ENCODE measurements at places on chromosomes 5 and 9.

GRCh38 chr5:10707198-10708142 is 53.6 kb downstream of the DAP start:
- DNase-seq = no peak

DNA sequence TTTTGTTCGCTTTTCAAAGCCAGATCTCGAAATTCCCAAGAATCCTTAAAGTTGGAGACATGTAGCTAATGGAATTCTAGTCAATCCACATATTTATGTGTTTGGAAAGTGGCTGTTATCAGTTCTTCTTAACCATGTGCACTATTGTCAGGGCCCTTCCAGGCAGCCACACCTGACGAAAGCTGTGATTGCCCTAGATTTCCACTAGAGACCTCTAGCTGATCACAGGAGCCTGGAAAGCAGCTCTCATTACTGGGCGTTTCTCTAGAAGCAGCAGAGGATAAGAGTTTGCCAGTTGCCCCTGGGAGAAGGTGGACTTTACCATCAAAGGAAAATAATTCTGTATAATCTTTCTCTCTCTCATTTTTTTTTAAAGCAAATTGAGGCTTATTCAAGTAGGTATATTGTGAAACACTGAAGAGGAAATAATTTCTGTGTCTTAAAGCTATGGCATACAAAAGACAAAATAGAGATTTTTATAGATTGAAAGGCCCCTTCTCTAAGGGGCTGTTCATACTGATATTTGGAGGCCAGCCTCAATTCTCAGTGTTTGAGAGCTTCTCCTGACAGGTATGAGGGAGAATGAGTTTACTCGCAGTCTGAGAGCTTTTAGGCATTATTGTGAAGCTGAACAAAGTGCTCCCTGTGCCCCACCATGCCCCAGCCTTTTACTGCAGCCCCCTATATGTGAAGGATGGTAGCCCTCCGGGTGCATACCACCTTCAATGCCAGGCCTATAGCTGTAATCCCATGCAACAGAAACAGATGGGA is 405.4 kb upstream of the ACTBL2 start:
- DNase-seq = no peak

- DNase-seq = no peak
These were observed 281.9 kb downstream of the NSG2 start for GRCh38 chr5:174327317-174327864.

GRCh38 chr5:159010661-159011442 is 88.9 kb downstream of the EBF1 start:
- no peak for DNase-seq

DNA sequence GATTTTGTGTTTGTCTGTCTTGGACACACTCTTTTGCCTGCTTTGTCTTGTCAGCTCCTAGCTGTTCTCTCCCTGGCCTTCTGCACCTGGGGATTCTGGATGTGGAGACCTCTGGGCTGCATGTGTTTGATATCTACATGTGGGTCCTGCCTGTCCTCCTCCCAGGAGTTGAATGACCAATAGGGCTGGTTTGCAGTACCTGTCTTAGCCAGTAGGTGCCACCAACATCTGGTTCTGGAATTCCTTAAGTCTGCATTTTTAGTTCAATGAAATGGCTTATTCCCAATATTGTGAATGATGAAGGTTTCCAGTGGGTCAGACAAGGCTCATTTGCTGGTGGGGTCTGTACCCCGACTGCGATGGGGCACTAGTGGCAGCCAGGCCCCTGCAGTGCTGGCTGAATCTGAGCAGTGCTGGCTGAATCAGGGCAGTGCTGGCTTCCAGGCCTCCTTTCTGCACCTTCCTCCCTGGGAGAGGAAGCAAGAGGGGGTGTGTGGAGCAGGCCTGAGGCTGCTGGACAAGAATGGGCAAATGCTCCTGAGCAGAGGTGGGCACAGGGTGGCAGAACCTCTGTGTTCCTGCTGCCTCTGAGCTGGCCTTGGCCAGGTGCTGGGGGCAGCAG is 73.3 kb downstream of the RXRA start:
- DNase-seq = no peak

DNA sequence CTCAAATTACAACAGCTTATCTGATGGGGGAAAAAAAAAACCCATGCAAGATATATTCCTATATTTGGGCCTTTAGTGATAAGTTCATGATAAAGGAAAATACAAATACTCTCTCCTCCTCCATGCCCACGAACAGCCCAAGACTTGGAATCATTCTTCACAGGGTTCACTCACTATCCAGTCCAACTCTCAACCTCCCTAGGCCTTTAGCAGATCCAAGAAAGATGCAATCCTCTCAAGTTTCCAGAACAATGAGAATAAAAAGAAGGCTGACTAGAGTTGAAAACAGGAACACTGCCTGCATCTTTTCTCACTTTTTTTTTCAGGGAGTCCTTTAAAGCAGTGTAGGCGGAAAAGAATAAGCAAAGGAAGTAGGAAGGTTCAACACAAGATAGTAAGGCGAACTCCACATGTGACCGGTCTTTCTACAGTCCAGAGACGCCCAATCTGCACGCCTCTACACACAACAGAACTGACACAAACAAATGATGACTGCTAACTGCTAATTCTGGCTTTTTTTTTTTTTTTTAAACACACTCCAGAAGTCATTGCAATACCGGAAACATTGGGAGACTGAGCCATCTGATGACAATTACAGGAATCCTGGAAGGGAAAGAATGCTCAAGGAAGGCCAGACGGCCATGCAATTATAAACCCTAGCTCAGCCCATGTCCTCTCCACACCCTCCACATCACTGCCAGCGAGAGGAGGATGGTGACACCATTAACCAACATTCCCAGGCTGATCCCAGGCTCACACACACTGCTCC is 75.4 kb downstream of the BNC2 start:
- DNase-seq = peak; percentile 82

GRCh38 chr5:135432113-135432512 is 15.0 kb downstream of the DCANP1 start:
- DNase-seq = no peak

DNA sequence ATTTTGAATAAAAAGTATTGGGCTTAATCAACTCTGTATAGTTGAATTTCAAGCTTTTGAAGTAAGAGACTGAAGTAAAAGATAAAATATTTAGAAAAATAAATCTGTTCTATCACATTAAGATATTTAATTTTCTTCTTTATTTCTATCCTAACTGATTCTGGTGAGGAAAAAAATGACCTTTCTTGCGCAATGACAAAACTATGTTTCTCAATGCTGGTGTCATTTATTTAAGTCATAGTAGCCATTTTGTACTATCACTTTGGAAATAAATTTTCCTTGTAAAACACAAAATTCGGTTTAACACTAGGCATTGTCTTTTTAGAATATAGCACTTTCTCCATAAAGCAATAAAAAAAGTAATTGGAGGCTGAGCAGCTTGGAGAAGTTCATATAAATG is 728.0 kb downstream of the CDH9 start:
- no peak for DNase-seq

- no peak for DNase-seq
These were observed 93.6 kb downstream of the COL23A1 start for GRCh38 chr5:178496642-178497041.

GRCh38 chr9:121239071-121239470 is 28.9 kb upstream of the GSN start:
- DNase-seq = no peak

- DNase-seq = no peak
These were observed 35.3 kb upstream of the CDKN2AIPNL start for GRCh38 chr5:134446938-134447337.

- DNase-seq = no peak
These were observed 157.4 kb downstream of the TTLL11 start for GRCh38 chr9:121935739-121936138.

GRCh38 chr5:135208903-135209721 is 175.1 kb upstream of the PITX1 start:
- peak; percentile 91 for DNase-seq

GRCh38 chr9:90325913-90326653 is 316.5 kb downstream of the DIRAS2 start:
- no peak for DNase-seq

GRCh38 chr5:126410623-126411022 is 12.6 kb upstream of the GRAMD2B start:
- no peak for DNase-seq

DNA sequence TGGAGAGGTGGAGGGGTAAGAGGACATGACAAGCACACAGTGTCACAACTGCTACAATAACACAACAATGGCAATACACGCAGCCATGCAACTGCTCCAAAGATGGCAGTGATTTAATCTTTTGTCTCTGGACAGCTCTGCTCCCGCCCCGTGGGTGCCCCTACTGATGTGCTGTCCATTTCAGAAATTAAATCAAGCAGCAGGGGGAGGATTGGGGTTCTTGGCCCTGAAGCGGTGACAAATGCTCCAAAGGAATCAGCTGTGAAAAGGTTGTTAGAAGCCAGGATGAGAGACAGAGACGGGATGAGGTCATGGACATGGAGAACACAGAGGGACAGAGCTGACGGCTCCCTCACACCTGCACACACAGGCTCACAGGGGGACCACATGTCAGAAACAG is 22.6 kb downstream of the CNTFR start:
- DNase-seq = no peak

DNA sequence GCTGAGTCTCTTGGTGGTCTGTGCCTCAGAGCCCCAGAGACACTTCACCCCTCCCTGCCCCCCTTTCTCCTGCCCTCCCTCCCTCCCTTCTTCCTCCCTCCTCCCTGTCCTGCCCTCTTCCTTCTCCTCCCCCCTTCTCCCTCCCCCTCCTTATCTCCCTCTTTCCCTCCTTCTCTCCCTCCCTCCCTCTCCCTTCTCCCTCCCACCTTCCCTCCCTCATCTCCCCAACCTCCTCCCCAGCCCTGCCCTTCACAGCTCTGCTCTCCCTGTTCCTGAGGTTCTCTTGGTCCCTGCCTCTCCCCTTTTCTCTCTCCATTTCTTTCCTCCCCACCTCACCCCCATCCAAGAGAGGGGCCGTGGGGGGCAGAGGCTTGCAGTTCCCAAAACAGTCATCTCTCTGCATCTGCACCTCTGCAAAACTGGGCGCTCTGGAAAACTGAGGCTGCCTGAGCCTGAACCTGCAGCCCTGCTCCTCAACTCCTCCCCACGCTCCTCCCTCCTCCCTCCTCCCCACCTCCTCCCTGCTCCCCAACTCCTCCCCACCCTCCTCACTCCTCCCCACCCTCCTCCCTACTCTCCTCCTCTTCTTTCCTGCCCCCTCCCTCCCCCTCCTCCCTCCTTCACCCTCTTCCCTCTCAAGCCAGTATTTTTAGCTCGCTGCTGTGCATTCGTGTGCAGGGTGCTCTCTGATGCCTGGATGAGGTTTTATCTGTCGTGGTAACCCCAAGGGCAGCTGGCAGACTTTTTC is 219.1 kb downstream of the C9orf50 start:
- DNase-seq = no peak

DNA sequence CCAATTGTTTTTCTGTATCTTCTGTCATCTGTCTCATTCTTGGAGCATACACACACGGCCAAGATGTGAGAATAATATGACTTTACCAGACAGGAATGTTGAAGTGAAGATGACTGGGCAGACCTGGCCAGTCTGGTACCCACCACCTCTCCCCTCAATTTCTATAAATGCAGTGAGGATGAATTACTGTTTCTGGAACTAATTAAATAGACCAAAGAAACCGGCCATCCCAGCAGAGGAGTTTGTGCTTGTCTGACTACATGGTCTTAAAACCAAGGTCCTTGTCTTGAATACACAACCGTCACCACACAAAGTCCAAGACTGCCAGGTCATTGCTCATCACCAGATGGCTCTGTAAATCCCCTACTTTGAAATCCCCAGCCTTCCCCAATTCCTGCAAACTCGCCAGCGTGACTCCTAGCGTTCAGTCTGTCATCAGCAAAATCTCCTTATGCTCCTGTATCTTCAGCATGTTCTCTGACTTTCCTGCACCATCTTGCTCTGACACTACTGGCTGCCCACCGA is 147.2 kb downstream of the PDE4D start:
- no peak for DNase-seq

GRCh38 chr9:134390537-134390936 is 64.3 kb downstream of the RXRA start:
- no peak for DNase-seq

DNA sequence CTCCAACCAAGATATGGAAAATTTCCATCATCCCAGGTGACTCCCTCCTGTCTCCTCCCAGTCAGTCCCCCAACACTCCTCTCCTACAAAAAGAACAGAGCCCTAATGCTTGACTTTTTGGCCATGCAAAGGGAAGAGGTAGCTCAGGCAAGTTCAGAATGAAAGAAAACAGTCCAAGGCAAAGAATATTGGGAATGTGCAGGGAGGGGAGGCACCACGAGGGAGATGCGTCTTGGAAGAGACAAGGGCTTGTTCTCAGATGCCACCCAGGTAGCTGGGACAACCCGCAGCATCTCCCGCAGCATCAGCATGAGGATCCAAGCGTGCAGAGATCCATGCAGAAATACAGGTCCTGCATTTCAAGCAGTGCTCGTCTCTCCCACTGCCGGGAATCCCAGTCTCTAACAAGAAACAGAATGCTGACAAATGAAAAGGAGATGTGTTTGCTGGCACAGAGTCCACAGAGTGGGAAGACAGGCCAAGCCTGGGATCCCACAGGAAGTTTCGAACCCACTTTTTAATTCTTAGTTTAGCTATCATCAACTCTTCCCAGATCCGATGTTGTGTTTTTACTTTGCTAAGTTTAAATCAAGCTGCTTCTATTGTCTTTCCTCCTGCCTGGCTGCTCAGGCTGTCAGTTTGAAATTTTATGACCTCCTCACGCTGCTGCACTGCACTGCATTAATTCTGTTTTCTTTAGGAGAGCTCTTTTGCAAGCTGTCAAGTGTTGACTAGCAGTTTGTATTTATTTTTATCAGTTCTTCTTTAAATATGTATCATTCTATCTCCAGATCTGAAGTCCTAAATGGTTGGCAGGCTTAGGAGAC is 86.8 kb upstream of the OSMR start:
- no peak for DNase-seq

GRCh38 chr5:96569332-96569731 is 92.8 kb upstream of the CAST start:
- no peak for DNase-seq

- DNase-seq = no peak
These were observed 3.2 kb upstream of the TNC start for GRCh38 chr9:115121181-115121580.

GRCh38 chr5:126953640-126954039 is 76.7 kb downstream of the MARCHF3 start:
- DNase-seq = no peak

DNA sequence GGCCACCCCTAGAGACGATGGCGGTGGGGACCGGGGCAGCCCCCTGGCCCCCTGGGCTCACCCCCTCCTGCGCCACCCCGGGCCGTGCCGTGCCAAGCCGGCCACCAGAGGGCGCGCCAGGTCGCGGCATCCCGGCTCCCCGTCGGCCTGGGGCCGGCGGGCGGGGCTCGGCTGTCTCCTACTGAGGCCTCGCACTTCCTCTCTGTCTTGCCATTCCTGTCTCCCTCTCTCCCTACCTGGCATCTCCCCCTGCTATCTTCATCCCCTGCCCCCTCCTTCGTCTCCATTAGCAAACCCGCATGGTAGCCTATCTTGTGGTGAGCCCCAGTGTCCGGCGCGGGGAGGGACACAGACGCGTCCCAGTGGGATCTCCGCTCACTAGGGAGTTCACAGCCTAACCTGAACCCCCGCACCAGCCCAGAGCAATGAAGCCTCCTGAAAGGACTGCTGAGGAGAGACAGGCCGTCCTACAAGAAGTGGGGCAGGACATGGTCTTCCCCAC is 29.8 kb upstream of the FABP6 start:
- no peak for DNase-seq

- DNase-seq = peak; percentile 53
These were observed 53.7 kb downstream of the PLAC8L1 start for GRCh38 chr5:146051678-146052077.
